ENCODE measurements at places on chromosomes 12 and 14.

DNA sequence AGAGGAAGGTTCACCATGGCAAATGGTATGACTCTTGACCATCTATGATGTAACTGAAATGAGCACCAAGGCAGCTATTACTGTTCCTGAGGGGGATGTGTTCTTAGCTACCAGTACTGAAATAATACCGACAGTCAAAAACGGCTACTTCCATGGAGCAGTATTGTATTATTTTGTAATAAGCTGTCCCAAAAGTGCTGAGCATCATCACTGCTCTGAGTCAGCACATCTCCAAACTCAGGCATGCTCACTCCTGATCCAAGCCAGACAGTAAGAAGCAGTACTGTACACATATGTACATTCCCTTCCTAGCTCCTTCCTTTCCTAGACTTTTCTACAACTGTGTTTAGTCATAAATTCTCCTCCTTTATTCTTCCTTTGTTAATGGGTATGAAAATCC lies 8.6 kb downstream of the VTI1B start:
- no peak for DNase-seq

DNA sequence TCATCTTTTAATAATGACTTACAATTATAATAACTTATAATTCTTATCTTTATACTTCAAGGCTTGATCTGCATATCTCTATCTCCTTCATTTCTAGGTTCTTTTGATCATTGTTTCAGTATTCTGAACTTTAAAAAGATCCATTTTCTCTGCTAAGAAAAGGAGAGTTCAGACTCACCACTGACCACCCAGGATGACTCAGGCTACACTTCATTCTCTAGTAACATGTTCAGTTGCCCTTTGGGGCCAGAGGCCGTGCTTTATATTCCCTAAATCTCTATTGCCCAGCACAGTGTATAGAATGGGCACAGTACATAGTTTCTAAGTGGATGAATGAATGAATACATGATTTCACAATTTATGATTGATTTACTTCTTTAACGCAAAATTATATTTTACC lies 268.7 kb downstream of the AKAP6 start:
- DNase-seq, result no peak

- DNase-seq, result peak; percentile 28
Measured at GRCh38 chr12:62933602-62934238, 1.2 kb downstream of the PPM1H start.

DNA sequence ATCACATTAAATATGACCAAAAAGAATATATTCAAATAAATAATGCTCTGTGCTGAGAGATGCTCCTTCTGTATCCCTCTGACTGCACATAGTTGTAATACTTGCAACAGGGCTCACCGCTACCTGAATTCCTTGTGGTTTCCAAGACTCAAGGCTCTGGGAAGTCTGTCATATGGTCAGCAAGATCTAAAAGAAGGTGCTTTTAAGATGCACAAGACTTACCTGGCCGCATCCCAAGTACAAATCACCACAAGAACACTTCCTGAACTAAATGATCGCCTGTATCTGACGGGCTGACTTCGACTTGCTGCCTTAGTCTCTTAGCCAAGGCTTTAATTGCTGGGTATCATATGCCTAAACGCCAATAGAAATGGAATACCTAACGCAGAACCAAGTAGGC lies 67.2 kb downstream of the HECTD4 start:
- no peak for DNase-seq

- no peak for DNase-seq
Measured at GRCh38 chr14:80605536-80605935, 336.0 kb downstream of the CEP128 start.

- no peak for DNase-seq
Measured at GRCh38 chr12:110001596-110001995, 2.4 kb downstream of the ANKRD13A start.

- DNase-seq, result no peak
Measured at GRCh38 chr12:132477017-132477702, 12.8 kb upstream of the FBRSL1 start.

Measured in GM13976 (cell line).